ENCODE measurements at places on chromosomes 7 and 10. TPM values are rescaled to one million over a fixed set of nuclear protein-coding genes. Genes with fewer than 3 reads are reported as not detected.

AKR1C2 gene
- total RNA-seq, result 1,499 TPM

CYP2E1 gene
- total RNA-seq, result not detected

TMEM26 gene
- total RNA-seq, result not detected

TMEM225B gene
- not detected for total RNA-seq

GIMAP7 gene
- not detected for total RNA-seq

PLXDC2 gene
- 4.7 TPM for total RNA-seq

DNA sequence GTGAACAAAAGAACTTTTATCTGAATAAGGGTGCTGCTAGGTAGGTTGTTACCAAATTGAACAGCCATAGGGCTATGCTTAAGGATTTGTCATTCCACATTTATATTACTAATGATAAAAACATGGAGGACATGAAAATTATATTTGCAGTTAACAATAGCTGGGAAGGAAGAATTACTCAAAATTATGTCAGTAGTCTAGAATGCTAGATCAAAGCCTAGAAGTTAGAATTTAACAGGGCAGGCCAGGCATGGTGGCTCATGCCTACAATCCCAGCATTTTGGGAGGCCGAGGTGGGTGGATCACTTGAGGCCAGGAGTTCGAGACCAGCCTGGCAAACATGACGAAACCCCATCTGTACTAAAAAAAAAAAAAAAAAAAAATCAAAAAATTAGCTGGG is 9.4 kb downstream of the STK17A start:
- DNase-seq, result no peak

GRCh38 chr10:61887772-61888171 is 13.7 kb upstream of the ARID5B start:
- no peak for DNase-seq

- peak; percentile 14 for DNase-seq
These were observed 126.4 kb upstream of the ZNF746 start for GRCh38 chr7:149624006-149624405.

DNA sequence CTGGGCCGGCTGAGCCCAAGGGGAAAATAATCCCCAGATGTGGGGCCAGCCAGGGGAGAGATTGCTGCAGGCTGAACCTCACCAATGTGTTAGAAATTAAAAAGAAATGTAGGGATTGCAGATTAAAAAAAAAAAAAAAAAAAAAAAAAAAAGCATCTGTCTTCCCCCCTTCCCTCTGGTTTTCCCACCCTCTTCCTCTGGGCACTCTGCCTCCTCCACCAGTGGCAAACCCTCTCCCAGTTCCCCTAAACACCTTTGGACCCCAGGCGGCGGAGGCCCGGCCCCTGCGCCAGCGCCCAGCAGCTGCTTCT is 7.1 kb downstream of the MNX1 start:
- DNase-seq, result no peak

- no peak for DNase-seq
These were observed 264.2 kb downstream of the SEC23IP start for GRCh38 chr10:120156614-120157274.

GRCh38 chr10:87918254-87918859 is 54.9 kb downstream of the PTEN start:
- DNase-seq, result no peak

DNA sequence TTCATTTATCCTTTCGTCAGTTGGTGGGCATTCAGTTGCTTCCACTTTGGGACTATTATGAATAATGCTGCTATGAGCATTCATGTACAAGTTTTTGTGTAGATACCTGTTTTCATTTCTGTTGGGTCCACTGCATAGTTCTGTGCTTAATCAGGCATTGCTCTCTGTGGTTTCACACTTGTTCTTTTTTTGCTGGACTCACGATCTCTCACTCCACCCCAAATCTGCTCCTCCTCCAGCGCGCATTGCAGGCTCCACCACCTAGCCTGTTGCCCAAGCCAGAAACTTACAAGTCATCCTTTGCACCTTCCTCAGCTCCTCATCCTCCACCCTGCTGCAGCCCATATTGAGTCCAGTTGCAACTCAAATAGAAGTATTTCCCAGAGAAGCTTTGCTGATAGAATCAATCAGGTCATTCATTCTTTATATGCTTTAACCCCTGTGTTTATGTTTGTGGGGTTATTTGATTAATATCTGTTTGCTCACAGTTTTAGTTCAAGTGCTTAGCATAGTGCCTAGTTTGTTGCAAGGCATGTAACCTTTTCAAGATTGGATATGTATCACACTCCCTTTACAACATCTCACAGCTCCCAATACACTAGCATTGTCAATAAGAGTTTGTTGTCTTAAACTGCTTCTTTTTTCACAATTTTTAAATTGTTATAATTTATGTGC is 16.6 kb upstream of the AFAP1L2 start:
- DNase-seq, result no peak

DNA sequence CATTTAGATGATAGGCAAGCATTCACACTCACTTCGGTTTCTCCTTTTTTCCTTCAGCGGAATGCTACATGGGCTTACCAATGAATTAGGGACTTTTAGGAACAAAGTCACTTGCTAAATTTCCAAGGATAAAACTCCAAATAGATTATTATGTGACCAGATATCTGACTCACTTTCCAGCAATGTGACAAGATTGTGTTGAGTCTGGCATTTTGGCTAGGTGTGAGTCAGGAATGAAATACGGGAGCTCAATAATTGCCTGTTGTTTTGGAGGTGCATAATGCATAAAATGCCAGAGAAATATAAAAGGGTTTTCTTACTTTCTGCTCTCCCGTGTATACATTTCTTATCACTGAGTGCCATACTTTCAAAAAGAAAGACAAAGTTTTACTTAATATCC is 721.1 kb downstream of the KCNMA1 start:
- no peak for DNase-seq

- DNase-seq, result no peak
These were observed 558.7 kb downstream of the PTPRN2 start for GRCh38 chr7:158028971-158029370.

DNA sequence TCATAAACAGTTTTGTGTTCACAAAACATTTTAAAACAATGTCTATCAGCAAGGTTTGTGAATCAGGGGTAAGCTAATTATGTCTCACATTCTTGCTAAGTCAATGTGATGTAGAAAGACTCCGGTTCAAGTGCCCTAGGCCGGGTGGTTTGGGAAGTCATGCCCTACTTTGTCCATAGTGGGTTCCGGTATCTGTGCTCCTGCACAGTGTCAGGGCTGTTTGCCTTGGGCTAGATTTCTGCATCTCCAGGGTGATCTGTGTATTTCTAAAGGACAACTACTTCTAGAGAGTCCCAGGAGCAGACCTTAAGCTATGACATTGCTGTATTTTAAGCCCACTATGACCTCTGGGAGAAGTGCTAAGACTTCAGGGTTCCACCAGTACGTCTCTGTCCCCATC is 504.1 kb downstream of the PLXNA4 start:
- DNase-seq, result no peak

- peak; percentile 25 for DNase-seq
These were observed 27.6 kb upstream of the PRPF18 start for GRCh38 chr10:13559124-13559700.

DNA sequence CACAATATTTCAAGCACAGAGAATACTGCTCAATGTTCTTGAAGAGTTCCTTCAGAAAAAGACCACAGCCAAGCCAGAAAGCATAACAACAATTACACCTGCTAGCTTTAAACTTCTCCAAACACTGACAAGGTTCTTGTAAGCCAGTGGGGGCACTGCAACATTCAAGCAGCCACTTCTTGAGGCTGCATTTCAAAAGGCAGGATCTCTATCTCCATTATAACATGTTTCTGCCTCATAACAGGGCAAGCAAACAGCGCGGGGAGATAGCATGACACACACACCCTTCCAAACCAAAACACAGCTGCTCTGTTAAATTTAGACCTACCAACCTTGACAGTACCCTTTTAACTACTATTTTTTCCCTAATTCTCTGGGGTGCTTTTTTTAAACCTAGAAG is 30.8 kb downstream of the CHCHD3 start:
- DNase-seq, result peak; percentile 19

DNA sequence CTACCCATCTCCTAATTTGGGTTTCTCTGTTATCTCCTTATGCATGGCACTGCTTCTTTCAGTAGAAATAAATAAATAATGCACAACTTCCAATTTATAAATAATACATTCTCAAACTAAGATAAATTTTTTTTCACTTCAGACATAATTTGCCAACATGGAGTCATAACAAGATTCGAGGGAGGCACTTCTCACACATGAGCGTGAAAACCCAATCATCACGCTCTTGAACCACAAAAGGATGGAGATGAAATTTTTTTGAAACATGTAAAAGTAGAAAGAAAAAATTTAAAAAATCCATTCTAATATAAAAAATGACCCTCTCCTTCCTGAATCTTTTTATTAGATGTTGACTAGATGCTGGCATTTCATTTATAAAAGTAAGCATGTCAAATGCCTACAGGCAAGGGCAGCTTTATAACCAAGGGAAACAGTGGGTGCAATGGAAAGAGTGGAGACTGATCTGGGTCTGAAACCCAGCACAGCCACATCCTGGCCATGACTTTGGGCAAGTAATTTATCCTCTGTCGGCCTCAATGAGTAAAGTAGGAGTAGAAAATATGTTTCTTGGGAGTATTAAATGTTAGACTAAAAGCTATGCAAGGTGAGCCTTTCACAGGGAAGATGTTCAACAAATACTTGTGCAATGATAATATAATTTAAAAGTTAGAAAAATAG is 185.0 kb downstream of the STK31 start:
- DNase-seq, result no peak

- DNase-seq, result no peak
These were observed 96.6 kb upstream of the RNF32 start for GRCh38 chr7:156543699-156544598.

DNA sequence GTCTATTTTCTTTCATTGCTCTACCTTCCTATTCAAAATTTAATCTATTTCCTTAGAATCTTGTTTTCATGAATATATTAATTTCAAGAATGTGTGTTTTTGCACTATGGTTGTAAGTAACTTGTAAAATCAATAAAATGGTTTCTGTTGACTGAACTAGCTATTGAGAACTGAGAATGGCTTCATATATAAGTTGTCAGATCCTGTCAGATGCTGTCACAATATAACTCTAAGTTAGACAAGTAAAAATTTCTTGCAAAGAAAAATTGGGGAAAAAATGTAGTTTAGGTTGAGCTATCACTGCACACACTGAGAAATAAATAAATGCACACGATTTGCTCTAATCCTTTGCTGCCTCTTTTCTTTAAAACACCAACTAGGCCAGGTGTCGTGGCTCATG is 89.8 kb downstream of the RAB11FIP2 start:
- no peak for DNase-seq

DNA sequence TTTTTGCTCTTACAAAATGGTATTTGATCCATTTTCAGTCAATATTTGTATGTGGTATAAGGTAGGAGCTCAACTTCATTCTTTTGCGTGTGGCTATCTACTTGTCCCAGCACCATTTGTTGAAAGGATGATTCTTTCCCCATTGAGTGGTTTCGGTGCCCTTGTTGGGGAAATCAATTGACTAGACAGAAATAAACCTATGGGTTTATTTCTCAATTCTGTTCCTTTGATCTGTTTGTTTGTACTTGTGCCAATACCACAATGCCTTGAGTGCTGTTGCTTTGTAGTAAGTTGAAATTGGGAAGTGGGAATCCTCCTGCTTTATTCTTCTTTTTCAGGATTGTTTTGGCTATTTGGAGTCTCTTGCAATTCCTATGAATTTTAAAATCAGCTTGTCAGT is 41.0 kb downstream of the SNX10 start:
- no peak for DNase-seq

GRCh38 chr7:105353752-105354328 is 34.9 kb downstream of the SRPK2 start:
- no peak for DNase-seq

- DNase-seq, result no peak
These were observed 30.4 kb downstream of the XPNPEP1 start for GRCh38 chr10:109892931-109893330.

- DNase-seq, result no peak
These were observed 65.0 kb downstream of the FBXL13 start for GRCh38 chr7:103009466-103010185.

GRCh38 chr7:123569352-123570010 is 11.9 kb upstream of the NDUFA5 start:
- no peak for DNase-seq

GRCh38 chr7:37832194-37832593 is 16.2 kb upstream of the NME8 start:
- no peak for DNase-seq

GRCh38 chr10:91380873-91381256 is 29.3 kb upstream of the HECTD2 start:
- DNase-seq, result no peak

GRCh38 chr7:150898475-150899011 is 46.2 kb downstream of the AOC1 start:
- peak; percentile 53 for DNase-seq

GRCh38 chr7:74069790-74070618 is 13.6 kb upstream of the LIMK1 start:
- no peak for DNase-seq

- DNase-seq, result no peak
These were observed 76.0 kb downstream of the TMEM270 start for GRCh38 chr7:73936967-73937366.

- DNase-seq, result no peak
These were observed 125.2 kb downstream of the TACC2 start for GRCh38 chr10:122113945-122114747.

DNA sequence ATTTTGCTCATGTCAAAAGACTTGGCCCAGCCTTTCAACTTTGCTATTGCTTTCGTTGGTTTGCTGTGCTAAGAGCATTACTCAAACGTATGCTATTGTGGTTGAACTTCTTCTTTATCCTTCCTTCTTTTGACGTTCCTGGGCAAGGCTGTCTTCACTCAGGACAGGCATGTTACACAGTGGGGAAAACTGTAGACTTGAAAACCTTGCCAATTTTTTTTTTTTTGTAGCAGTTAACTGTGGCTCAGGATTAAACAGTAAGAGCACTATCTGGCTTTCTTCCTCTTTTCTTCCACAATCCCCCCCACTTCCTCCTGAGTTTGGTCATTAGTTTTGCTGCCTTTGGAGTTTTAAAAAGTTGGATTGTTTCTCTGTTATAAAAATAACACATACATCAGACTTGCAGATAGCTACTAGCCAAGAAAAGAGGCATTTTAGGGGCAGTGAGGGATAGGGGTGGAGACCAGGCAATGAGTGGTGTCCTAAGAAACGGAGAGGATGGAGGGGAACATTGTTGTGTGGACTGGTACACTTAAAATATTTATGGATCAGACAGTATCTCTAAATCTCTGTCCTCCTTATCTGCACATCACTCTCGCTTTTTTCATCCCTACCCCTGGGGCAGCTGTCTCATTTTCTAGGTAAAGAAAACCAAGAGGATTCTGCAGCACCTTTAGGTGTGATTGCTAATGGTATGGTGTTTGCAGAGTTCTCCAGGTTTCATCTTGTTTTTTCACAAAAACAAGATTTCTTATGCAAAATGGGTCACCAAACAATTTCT is 181.7 kb downstream of the LRMDA start:
- no peak for DNase-seq

GRCh38 chr10:53744176-53744575 is 971.6 kb upstream of the MBL2 start:
- DNase-seq, result no peak
